ENCODE measurements at places on chromosomes 5 and 9.

DNA sequence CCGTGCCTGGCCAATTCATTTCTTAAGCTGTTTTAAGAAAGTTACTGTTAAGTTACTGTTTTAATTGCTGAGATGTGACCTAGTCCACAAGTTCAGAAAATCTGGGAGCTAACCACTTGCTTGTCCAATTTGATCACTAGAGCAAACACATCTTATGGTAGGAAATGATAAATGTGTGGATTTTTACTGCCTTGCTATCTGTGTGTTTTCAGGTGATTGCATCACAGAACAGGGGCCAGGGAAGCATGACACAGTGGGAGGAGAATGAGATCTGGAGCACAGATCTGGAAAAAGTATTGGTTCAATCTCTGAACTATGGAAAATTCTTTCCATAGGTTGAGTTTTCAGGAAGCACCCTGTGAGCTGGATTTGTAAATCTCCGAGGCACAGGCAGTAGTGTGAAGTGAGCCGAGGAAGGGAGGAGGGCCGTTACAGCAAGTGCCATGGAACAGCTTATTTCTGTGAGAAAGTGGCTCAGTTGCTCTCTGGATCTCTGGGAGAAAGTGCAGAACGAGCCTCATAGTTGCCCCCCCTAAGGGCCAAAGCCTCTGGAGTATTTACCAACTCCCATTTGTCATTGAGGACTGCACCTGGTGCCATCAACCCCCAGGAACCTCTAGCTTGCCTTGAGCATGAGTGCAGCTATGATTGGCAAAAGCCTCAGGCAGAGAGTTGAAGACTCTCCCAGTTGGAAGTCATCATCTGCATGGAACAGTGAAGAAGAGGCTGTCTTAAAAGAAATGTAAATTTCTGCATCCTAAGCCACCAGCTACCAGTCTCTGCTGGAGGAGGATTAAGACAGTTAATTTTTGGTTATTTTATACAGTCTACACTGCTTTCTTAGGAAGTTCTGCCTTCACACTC lies 161.8 kb upstream of the CLINT1 start:
- DNase-seq = no peak

DNA sequence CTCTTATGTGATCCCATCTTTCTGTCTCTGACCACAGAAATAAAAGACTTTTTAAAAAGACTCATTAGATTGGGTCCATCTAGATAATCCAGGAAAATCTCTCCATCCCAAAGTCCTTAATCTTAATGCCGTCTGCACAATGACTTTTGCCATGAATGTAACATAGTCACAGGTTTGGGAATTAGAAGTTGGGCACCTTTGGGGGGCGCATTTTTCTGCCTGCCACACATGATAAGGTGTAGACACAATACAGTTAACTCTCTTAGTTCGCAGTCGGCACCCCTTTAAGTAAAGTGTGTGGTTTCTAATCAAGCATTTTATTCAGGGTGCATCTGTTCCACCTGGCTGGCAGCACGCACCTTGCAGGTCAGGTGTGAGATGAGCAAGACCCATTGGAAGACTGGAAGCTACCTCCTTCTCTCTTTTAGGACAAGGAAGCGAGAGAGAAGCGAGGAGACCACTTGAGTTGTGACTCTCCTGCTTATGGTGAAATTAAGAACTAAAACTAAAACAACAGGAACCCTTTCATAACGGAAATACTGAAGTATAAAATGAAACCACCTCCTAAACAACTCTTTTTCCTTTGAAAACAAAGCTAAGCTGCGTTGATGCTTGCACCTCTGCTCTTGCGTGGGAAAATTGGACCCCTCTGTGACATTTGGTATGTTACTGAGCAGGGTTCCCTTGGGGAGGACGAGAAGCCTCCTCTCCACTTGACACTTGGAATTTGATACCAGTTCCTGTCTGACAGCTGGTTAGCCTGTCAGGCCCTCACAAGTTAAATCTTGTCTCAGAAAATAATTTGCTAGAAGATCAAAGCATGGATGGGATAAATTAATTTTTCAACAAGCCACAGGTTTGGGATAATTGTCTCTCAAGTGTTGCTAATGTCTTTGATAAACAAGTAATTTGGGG lies 304.6 kb upstream of the DMRT1 start:
- DNase-seq = no peak

DNA sequence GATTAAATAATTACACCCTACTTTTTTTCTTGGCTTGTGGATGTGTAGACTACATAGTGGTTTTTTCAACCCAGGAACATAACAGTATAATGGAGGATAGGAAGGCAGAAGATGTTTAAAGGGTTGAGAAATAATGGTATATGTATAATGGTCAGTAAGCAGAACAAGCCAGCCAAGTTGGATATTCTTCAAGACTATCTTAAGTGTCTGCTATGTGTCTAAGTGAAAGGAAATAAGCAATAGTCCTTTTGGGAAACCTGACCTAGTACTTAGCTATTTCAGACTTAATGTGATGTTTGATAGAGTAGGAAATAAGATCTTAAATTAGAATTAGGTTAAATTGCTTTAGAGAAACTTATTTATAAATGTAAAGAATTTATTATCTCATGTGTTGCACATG lies 85.7 kb downstream of the PTPDC1 start:
- no peak for DNase-seq

DNA sequence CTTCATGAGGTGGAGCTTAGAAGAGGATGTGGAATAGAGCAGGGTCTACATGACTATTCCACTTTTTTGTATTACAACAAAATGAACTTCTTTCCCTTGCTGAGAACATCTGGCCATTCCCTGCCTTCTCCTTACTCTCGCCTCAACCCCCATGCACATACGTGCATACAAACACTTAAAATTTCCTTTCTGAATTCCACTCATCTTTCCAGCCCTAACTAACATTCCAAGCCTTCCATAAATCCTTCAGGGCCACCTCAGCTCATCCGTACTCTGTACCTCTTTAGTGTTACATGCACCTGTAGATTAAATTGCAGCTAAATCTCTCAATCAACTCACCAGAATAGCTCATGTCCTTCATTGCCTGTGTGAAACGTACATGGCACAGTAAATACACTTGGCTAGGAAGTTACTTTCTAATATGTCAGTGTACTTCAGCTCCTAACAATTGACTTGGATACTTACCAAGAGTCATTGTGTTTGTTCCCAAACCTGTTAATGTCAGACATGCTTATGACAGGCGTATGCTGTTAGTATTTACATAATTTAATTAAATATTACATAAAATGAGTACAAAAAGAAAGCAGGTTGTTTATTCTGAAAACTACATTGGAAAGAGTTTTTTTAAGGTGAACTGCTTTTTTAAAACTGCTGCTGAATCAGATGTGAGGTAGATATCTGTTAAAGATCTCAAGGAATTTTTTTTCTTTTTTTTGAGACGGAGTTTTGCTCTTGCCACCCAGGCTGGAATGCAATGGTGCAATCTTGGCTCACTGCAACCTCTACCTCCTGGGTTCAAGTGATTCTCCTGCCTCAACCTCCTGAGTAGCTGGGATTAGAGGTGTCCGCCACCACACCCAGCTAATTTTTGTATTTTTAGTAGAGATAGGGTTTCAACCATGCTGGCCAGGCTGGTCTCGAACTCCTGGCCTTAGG lies 55.7 kb downstream of the GLIS3 start:
- DNase-seq = no peak

DNA sequence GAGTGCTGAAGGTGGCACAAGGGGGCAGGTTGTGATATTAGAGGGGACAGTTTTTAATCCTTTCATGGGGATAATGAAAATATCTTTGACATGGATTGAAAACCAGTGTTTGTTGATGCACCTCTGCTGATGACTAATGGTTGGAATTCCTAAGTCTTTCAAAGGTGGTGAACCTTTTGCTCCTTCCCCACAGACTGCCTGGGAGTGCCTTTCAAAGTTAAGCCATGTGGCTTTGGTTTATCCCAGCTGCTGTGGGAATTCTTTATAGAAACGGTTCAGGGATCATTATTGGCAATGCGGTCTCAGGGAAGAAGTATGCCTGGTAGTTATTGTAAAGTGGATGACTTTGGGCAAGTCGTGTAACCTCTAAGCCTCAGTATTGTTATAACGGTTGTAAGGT lies 45.7 kb downstream of the PIP5K1B start:
- no peak for DNase-seq

DNA sequence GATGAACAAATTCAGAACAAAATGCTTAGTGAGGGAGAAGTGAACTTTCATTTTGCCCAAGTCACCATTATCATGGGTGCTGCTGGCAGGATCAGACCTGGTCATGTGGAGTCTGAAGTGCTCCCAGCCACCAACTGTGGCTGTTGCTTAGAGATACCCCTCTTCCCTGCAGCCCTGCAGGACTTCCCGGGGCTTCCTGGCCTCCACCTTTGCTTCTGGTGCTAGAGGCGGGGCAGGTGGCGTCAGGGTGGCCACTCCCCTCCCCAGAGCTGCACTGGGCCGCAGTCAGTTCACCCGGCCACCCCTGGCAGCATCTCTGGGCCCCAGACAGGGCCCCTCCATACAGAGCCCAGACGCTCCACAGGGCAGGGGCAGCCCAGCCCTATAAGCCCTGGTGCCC lies 30.0 kb upstream of the SLC12A7 start:
- no peak for DNase-seq

- DNase-seq = no peak
These were observed 57.9 kb upstream of the SIMC1 start for GRCh38 chr5:176180339-176180738.

GRCh38 chr5:131679911-131680310 lies 44.9 kb upstream of the RAPGEF6 start:
- no peak for DNase-seq

Measured in NCI-H446 (cell line).